ENCODE measurements at places on chromosomes 5 and 9.

DNA sequence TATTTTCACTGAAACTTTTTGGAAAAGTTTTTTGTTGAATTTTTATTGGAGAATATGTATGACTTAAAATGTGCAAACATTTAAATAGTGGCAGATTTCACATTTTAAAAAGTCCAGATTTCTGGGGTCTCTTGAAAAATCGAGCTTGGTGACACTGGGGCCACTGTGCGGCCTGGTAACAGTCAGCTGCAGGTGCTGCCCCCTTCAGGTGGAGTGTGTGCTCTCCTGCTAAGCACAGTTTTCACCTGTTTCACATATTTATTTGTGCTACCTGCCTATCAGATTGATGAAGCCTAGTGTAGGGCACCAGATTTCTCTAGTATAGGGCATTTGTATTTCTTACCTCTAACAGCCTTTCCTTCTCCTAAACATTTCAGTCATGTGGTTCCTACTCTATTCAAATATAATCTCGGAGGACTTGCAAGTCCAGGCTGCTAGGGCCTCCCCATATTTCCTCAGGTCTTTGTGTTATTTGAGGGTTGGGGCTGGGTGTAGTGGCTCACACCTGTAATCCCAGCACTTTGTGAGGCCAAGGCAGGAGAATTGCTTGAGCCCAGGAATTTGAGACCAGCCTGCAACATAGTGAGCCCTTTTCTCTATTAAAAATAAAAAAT lies 95.8 kb upstream of the KLF9 start:
- DNase-seq: peak; percentile 34

- peak; percentile 67 for DNase-seq
These were observed 135.5 kb downstream of the SEC61B start for GRCh38 chr9:99357575-99357974.

- DNase-seq: no peak
These were observed 122.9 kb upstream of the ZNF366 start for GRCh38 chr5:72630081-72630480.

DNA sequence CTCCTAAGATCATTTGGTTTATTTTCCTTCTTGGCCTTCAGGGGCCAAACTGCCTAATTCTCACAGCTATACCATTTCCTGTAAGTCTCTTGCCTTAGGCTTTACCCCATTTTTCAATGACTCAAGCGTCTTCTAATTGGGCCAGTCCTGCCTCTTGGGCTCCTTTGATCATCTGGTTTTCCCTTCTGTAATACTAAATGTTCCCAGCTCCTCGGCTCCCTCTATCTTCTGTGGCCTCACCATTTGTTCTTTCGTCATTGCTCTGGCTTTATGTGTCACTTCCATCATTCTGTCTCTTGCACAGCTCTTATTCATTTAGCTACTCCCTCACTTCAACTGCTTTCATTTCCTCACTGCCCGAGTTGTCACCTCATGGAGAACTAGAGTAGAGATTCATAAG lies 14.5 kb upstream of the SPINK7 start:
- DNase-seq: no peak

DNA sequence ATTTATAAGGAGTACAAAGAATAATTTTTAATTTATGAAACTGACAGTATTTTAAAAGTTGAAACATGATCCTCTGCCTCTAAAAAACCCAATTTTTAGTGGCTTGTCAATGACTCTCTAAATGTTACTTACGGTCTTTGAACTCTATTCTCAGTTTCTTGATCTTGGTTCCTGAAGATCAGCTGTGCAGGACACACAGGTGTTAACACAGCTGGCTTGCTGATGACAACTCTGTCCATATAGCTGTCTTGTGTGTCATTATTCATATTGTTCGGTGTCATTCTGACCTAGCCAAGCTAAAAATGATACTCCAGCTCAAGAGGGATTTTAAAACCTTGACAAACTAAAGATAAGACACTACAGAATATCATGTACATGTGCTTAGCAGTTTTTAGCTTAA lies 314.5 kb downstream of the CCDC171 start:
- no peak for DNase-seq

GRCh38 chr9:35673132-35674024 lies at the start of gene CA9:
Gene CA9 (plus strand): TSS chr9:35673928. CDS start chr9:35673960, 32 bp downstream.
- no peak for DNase-seq

GRCh38 chr9:111287127-111287526 lies 42.9 kb downstream of the OR2K2 start:
- DNase-seq: peak; percentile 65

Data from adipocyte (in vitro differentiated cells).